ENCODE measurements at places on chromosomes 7 and 10.
A peak's percentile ranks its signal among the peaks of the same experiment; 100 is the strongest.

- DNase-seq: no peak
Measured at GRCh38 chr7:157840914-157841772, 504.3 kb downstream of the DNAJB6 start.

DNA sequence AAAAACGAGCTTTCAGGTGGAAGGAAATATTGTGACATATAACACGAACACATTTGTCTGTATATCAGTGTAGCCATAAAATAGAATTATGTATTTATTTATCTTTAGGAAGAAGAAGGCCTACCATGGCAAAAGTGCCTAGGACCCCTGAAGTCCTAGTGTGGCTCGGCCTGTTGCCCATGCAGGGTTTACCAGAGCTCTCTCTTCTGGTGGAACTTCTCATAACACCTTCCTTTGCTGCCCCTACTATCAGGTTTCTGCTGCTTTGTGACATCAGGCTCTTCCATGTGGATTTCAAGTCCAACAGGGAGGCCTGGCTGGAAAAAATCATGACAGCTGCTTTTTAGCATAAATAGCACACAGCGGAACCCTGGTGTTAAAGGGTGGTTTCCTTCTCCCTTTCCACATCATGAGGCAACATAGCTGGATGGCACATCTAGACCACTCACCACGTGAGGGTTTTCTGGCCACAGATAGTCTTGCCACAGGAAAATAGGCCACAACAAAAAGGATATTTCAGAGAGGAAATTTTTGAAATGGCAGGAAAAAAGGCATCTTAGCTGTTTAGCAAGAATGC lies 44.8 kb upstream of the ADO start:
- DNase-seq: peak; percentile 26

- no peak for DNase-seq
Measured at GRCh38 chr10:57535306-57535705, 732.4 kb downstream of the IPMK start.

DNA sequence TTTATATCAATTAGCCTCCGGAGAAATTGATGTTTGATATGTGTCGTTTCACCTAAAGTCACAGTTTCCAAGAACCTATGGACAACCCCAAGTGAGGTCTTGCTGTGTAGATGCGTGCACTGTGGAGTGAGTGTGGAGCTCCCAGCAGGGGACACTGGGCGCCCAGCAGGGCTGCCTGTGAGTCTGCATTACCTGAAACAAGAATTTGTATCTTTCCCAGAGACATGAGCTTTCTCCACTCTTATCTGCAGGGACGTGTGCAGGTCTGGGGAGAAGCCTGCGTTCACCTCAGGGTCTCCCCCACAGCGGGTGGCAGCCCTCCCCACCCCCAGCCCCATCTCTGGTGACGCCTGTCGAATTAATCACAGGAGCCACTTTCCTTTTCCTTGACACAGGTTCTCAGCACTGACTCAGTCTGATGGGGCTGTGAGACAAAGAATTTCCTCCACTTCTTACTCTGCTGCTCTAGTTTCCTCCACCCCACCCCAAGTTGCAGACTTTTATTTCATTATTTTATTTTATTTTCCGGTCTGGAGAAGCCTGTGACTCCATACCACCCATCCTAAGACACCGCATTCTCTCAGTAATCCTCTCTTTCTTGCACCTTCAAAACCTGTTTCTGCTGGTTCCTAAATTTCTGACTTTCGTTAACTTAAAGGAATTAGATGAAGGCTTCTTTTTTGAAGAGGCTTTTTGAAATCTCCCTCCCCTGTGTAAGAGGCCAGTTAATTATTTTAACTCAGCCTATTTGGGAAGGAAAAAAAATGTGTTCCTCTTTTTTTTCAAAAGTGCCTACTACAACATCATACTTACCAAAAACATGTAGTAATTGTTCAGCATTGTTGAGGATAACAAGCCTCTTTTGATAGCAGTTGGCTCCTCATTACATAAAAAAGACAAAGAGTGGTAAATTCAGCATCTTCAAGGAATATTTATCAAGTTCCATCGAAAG lies 17.0 kb upstream of the INSIG1 start:
- no peak for DNase-seq

DNA sequence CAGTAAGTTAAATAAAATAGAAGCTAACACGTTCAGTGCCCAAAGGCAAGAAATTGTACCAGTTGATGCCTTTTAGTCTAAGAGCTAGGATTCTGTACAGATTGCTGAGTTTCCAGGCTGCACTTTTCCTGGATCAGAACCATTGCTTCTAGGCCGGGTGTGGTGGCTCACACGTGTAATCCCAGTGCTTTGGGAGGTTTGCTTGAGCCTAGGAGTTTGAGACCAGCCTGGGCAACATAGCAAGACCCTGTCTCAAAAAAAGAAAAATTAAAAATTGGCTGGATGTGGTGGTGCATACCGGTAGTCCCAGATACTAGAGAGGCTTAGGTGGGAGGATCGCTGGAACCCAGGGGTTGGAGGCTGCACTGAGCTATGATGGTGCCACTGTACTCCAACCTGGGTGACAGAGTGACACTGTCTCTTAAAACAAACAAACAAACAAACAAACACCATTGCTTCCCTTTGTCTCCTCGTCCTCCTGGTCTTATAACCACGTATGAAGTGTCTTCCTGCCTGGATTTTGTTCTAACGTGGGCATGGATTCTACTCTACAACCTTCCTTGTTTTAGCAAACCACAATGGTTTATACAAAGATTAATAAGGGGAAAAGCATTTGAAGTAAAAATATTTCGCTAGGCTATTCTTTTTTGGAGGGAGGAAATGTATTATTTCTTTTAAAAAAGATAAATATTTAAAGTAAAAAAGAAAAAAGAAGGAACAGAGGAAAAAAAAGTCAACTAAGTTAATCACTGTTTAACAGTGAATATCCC lies 9.7 kb upstream of the CCNY start:
- no peak for DNase-seq

DNA sequence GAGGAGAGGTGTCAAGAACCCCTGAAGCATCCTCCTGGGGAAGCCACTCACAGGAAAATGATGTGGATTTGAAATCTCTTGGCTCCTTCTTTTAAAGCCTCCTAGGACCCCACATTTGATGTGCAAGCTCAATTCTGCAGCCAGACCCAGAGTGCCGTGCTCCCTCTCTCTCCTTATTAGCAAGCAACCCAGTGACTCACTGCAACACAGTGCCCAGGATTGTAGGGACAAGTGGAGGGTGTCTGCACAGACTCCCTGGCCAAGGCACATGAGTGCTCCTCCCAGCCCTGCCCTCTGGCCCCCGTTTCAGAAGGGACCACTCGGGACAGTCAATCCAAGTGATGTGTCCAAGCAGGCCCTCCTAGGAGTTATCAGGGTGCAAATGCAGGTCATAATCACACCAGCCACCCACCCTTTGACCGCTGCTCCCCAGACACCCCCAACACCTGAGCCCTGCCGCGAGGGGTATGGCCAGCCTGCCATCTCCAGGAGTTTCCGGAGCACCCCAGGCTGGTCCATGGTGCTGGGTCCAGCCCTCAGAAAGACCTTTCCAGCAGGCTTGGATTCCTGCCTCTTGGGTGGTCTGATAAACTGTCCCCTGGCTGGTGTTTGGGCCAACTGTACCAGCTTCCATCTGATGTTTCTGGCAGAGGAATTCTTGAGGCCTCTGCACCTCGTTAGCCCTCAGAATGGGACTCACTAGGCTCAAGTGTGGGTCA lies 54.5 kb upstream of the CXCL12 start:
- peak; percentile 10 for DNase-seq

DNA sequence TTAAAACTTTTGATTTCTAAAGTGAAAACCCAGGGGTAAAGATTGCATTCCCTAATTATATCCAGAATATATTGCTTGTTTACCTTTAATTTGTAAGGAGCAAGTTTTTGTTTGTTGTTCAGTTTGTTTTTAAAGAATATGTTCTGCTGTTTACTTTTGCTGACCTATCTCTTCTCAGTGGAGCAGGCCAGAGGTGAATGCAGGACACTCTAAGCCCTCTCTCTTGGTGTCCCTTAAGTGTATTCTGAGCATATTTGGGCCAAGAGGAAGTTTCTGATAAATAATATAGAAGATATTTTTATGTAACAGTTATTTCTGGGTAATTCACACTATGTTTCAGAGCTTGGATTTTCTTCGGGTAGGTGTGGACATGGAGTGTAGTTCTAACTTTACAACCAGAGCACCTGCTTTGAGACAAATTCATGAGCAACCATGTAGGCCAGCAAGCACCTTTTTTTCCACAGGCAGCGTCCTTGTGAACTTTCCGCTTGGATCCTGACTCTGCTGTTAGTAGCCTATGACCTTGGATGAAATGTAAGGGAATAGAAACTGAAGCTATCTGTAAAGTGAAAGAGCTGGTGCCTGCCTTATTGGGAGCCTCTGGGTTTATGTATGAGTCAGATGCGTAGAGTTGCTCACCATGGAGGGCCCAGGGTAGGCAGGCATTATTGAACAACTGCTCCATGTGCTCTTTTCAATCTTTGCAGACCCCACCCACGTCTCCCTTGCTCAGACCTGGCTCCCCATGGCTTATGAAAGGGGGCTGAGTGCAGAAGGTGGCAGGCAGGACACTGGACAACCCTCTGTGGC lies 16.1 kb downstream of the OGDH start:
- DNase-seq: no peak
